ENCODE measurements at places on chromosomes 4 and X. TPM values are rescaled to one million over a fixed set of nuclear protein-coding genes. Genes with fewer than 3 reads are reported as not detected.

GATA1 gene
- 0.13 TPM for total RNA-seq

GPR50 gene
- total RNA-seq: not detected

ZFX gene
- total RNA-seq: 32.9 TPM

FATE1 gene
- total RNA-seq: 0.22 TPM

ODAPH gene
- total RNA-seq: not detected

TKTL2 gene
- not detected for total RNA-seq

ENPP6 gene
- not detected for total RNA-seq

RGN gene
- 17.7 TPM for total RNA-seq

RTL5 gene
- total RNA-seq: 2.4 TPM

ADH1C gene
- 6.9 TPM for total RNA-seq

SSX2 gene
- not detected for total RNA-seq

TBC1D14 gene
- total RNA-seq: 33.1 TPM

CXCL9 gene
- 0.32 TPM for total RNA-seq

MAP7D3 gene
- total RNA-seq: 11.4 TPM

AP1AR gene
- total RNA-seq: 11.1 TPM

F11 gene
- 0.40 TPM for total RNA-seq

ARMCX4 gene
- 4.6 TPM for total RNA-seq

SMAD1 gene
- 8.9 TPM for total RNA-seq

VCX gene
- total RNA-seq: not detected

AMTN gene
- total RNA-seq: not detected

EVC2 gene
- total RNA-seq: 1.6 TPM

XAGE2 gene
- not detected for total RNA-seq

ZDHHC15 gene
- total RNA-seq: 2.8 TPM

MSX1 gene
- total RNA-seq: 3.9 TPM

NPY5R gene
- total RNA-seq: not detected

RNF150 gene
- 53.3 TPM for total RNA-seq

SOWAHB gene
- total RNA-seq: not detected

CLCN4 gene
- 30.9 TPM for total RNA-seq

TBX22 gene
- not detected for total RNA-seq

S100G gene
- not detected for total RNA-seq

USP26 gene
- total RNA-seq: not detected
